CD8-positive, alpha-beta T cell (primary cell): ENCODE measurements at places on chromosomes 6 and 20.

- no peak for DNase-seq
These were observed 10.9 kb downstream of the ECHDC1 start for GRCh38 chr6:127332383-127332961.

GRCh38 chr6:155010940-155011339, 15.8 kb downstream of the TIAM2 start:
- DNase-seq, result no peak

- no peak for DNase-seq
These were observed 14.5 kb downstream of the COL9A3 start for GRCh38 chr20:62831361-62831788.

DNA sequence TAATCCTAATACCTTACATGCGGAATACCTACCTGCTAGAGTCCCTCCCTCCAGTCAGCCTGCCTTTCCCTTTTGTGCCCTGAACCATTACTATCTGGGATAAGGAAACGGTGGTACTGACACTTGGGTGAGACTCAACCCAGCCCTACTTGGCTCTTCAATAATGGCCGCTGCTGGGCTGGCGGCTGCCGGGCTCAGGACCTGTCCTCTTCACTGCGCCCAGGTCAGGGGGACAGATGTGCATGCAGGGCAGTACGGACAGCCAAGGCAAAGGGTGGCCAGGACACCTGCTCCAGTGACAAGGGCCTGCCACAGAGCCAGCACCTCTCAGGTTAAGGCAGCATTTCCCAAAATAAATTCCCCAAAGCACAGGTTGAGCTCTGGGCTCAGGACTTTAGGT, 29.9 kb downstream of the UBE2V1 start:
- no peak for DNase-seq

DNA sequence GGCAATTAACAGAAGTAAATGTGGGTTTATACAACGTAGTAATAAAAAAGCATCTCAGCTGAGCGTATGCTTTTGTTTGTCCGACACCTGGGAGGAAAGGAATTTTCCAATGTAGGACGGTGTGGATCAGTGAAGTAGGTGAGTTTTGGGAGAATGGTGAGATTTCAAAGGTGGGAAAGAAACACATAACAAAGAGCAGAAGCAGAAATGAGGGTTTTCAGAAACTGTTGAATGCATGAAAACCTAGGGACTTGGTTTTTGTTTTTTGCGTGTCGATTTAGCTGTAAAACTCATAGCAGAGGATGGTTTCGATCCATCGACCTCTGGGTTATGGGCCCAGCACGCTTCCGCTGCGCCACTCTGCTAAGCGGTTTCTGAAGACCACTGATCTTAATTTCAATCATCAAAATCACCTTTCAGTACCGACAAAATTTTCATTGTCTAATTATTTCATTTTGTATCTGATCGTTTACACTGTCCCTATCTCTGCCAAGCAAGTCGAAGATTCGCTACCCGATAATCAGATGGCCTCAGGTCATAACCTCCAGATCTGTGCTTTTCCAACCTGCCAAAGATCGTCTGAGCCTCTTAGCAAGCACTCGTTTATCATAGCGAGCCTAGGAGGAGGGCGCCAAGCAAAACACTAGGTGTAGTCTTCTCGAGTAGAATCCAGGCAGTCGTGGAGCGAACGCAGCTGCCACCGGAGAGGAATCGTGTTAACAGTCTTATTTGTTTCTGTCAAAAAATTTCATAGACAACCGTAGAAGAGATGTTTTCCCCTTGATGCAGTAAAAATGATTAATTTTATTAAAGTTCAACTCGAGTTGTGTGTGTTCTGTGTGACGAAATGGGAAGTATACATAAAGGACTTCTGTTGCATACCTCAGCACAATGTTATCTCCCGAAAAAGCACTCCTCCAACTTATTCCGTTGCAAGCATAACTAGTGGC, 20.9 kb upstream of the POM121L2 start:
- DNase-seq, result peak; percentile 73

GRCh38 chr6:95143408-95144180, 433.7 kb upstream of the MANEA start:
- no peak for DNase-seq

- DNase-seq, result no peak
These were observed 6.0 kb downstream of the MTFR2 start for GRCh38 chr6:136244061-136244616.

GRCh38 chr6:88142297-88142668, 23.9 kb downstream of the CNR1 start:
- no peak for DNase-seq
